ENCODE measurements at places on chromosomes 4 and X. TPM values are rescaled to one million over a fixed set of nuclear protein-coding genes. Genes with fewer than 3 reads are reported as not detected.

DNA sequence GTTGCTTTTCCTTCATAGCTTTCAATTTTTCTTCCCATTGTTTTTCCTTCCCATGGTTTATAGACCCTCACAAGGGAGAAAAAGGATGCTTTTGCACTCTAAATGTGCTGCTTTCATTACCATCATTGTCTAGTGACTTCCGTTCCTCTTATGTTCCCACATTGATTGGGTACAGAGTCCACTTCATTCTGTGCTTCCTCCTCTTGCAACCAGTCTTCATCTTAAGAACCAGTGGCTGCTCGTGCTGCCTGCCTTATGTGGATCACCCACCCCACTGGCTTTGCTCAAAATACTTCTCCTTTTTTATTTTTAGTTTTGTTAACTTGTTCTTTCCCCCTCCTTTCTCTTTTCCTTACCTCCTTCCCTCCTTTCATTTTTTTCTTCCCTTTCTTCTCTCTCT is 76.5 kb upstream of the BOD1L1 start:
- no peak for DNase-seq

Gene FAM53A
- total RNA-seq: 7.0 TPM

Gene DIPK2B
- not detected for total RNA-seq

DNA sequence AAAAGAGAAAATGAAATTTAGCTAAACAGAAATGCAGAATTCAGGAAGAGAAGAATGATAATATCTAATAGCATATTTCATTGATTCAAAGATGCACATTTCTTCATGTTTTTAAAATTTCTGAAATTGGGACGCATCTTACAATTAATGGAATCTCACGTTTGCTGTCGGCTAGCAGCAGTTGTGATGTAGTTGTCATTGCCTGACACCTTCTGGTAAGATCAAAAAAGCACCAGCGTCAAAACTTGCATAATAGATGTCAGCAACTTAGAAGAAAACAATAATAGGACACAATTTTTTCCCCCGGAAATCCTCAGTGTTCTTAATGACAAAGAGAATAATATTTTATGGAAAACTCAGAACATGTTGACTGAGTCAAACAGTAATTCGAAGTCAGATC is 29.8 kb upstream of the SLC7A3 start:
- no peak for DNase-seq

- DNase-seq: no peak
Observed at GRCh38 chr4:10750714-10751113, 66.1 kb upstream of the CLNK start.

Gene GALNTL6
- not detected for total RNA-seq

DNA sequence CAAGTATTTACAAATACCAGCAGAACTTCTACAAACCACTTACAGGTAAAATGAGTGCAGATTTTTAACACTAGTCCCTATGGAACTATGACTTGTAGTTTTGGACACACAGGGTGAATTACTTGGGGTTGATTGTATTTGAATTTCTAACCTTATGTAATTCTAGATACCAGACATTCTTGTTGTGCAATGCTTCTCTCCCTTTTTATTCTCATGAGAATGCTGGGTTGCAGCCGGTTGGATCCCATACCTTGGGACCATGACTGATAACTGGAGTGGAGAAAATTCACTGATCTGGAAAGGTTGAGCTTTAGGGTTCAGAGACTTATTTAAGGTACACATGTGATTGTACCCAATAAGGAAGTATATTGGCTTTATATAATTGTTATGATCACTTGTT is 8.8 kb downstream of the TET2 start:
- no peak for DNase-seq

Gene DMP1
- not detected for total RNA-seq

- no peak for DNase-seq
Observed at GRCh38 chr4:88967883-88968331, 89.1 kb downstream of the FAM13A start.

All from Panc1 (cell line).